ENCODE measurements at places on chromosomes 3 and 15. TPM values are rescaled to one million over a fixed set of nuclear protein-coding genes. Genes with fewer than 3 reads are reported as not detected.

The ACP3 gene
- total RNA-seq: 0.17 TPM

The MUC4 gene
- 1.2 TPM for total RNA-seq

The SMAD6 gene
- total RNA-seq: 6.0 TPM

The ABHD17C gene
- 25.1 TPM for total RNA-seq

The CSPG4 gene
- 2.0 TPM for total RNA-seq

The IGSF11 gene
- total RNA-seq: 1.2 TPM

The ADIPOQ gene
- not detected for total RNA-seq

The COL6A5 gene
- 0.04 TPM for total RNA-seq

The GP5 gene
- total RNA-seq: not detected

The TRPM1 gene
- not detected for total RNA-seq

The CACNA2D3 gene
- 3.2 TPM for total RNA-seq

The LAMB2 gene
- 121 TPM for total RNA-seq

The IL17RD gene
- total RNA-seq: 31.7 TPM

The SEMA3G gene
- 2.4 TPM for total RNA-seq

The SENP5 gene
- total RNA-seq: 30.4 TPM

The ANKUB1 gene
- total RNA-seq: not detected

The ERICH6 gene
- total RNA-seq: not detected

The TEX55 gene
- total RNA-seq: not detected

The SLC9A9 gene
- 0.48 TPM for total RNA-seq

The CD86 gene
- not detected for total RNA-seq

The CFAP91 gene
- total RNA-seq: 2.2 TPM
